ENCODE measurements at places on chromosomes 1 and 21.
A peak's percentile ranks its signal among the peaks of the same experiment; 100 is the strongest.

GRCh38 chr1:234827181-234827580, 217.2 kb upstream of the IRF2BP2 start:
- DNase-seq: no peak

DNA sequence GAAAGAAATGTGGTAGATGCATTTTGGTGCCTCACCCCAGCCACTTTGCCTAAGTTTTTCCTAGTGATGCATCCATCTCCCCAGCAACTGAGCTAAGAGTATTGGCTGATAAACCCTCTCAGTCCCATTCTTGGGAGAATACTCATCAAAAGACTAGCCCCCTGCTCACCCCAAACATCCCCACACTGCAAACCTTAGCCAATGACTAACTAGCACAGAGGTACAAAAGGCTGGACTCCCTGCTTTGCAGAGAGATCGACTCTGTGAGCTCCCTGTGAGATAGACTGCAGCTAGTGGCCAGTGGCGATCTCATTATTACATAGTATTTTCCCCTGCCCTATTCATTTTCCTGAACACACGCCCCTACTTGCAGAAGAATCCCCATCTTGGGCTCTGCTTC, 155.3 kb downstream of the HHIPL2 start:
- DNase-seq: no peak

DNA sequence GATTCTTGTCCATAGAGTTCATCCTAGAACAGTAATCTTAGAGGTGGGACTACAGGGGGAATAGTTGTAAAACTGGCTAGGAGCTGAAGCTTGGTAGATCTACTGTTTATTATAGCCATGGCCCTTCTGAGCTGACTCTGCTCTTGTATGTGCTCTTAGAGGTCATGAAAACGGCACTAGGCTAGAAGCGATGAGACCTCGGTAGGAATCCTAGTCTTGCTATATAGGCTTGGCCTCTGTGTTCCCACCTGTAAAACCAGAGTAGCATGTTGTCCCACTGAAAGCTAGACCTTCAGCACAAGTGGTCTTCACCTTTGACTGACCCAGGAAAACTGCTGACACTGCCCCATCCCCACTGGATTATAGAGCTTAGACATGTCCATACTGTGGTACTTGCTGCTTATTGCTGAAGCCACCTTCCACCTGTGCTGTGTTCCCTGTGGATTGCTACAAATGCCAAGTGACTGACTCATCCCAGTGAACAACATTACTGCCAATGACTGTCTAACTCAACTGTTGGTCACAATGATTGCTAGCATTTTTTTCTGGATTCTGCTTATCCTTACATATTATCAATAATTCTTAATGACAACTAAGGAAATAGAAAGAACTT, 23.0 kb upstream of the PIGC start:
- no peak for DNase-seq

DNA sequence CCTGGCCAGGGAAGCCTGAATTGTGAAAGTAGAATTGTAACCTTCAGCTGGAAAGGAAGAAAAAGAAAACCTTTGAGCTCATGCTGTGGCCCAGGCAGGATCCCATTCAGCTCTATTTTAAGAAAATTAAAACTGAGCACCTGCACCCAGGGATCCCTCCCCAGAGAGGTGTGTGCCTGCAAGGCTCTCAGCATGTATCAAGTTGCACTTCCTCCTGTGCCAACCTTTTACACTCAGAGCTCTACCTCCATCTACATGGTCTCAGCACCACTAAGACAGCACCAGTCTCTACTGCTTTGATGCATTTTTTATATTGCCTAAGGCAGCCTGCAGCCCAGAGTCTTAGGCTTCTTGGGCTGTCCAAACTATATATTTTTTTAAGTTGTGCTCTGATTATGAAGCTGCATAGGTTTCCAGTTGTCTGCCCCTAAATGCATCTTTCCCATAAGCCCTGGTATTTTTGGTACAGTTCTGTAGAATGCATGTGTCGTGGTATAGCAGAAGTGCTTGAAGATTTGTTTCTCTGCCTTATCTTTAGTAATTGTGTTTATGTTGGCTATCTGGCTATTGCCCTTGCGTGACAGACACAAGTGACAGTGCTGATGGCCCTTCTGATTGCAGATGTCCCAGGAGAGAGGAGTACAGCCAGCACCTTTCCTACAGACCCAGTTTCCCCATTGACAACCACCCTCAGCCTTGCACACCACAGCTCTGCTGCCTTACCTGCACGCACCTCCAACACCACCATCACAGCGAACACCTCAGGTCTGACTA, 63.1 kb downstream of the PTPRC start:
- DNase-seq: no peak

GRCh38 chr1:156394835-156395461, 25.9 kb downstream of the RHBG start:
- DNase-seq: no peak

DNA sequence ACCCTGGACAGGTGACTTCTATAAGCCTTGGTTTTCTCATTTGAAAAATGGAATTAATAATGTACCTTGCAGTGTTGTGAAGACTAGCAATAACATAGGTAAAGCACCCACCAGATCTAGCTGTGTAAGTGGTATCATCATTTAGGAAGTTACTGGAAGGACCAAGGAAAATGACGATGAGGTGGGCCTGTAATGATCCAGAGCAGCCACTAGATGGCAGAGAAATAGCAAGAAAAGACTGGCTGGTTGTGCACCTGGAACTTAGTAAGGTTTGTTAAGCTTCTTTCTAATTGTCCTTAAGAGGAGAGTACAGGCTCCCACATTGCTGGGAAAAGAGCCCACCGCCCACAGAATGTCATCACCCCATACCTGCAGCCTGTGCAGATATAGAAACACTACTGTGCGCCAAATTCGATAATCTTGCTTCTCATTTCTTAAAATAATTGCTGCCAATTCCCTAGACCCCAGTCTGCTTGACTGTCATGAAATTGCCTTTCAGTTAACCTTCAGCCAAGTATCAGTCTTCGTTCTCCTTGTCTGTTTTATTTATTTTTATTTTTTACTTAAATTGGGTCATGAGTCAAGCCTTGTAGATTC, 37.2 kb downstream of the WNT4 start:
- no peak for DNase-seq

DNA sequence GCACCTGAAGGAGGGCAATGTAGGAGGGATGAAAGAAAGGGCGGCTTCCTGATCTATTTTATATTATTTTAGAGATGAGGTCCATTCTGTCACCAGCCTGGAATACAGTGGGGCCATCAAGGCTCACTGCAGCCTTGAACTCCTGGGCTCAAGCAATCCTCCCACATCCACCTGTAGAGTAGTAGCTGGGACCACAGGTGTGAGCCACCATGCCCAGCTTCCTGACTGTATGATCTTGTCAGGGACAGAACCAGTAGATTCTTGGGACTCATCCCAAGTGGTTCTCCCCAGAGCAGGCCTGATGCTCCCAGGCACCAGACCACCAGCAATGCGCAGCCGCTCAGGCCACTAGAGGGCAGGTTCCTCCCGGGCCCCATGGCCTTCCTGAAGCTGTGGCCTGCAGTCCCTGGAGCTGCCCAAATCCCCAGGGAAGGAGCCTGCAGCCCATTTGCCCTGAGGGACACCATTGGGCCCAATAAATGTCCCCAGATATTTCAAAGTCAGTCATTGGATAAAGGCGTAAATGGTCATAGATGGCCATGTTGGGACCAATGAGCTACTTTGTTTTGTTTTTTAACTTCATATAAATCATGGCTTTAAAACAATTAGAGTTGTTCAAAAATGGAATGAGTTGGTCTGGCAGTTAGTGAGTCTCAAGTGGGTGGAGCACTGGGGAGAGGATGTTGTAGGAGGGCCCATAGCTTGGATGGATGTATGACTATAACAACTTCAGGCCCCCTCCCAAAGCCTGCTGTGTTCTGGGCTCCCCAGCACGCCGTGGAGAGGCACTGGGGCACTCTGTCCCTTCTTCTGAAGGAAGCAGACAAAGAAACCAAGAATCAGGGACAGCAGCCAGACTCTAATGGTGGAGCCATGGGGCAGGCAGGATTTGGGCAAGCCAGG, 44.7 kb upstream of the GOLT1A start:
- peak; percentile 32 for DNase-seq

GRCh38 chr1:22738522-22738921, 27.9 kb downstream of the EPHB2 start:
- DNase-seq: no peak

DNA sequence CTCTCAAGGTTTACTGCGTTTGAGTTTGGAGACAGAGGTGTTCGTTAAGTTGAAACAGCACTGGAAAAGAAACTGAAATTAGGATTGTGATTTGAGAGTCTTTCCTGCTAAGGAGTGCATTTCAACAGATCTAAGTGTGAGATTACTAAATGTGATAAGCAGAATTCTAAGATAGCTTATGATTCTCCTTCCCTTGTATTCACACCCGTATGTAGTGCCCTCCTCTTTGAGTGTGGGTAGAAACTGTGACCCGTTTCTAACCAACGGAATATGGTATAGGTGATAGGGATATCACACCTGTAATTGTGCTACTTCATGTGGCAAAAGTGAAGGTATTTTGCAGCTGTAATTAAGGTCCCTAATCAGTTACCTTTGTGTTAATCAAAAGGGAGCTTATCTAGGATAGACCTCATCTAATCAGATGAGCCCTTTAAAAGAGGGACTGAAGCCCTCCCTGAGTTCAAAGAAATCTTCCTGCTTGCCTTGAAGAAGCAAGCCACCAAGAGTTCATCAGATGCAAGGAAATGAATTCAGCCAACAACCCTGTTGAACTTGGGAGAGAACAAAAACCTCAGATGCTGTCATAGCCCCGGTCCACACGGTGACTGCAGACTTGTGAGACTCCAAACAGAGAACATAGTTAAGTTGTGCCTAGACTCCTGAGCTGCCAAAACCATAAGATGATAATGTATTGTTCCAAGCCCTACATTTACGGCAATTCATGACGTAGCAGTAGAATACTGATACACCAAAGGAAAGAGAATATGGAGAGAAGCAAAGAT, 12.6 kb upstream of the IL12RB2 start:
- DNase-seq: no peak

GRCh38 chr1:185696422-185697150, 37.6 kb upstream of the HMCN1 start:
- no peak for DNase-seq

DNA sequence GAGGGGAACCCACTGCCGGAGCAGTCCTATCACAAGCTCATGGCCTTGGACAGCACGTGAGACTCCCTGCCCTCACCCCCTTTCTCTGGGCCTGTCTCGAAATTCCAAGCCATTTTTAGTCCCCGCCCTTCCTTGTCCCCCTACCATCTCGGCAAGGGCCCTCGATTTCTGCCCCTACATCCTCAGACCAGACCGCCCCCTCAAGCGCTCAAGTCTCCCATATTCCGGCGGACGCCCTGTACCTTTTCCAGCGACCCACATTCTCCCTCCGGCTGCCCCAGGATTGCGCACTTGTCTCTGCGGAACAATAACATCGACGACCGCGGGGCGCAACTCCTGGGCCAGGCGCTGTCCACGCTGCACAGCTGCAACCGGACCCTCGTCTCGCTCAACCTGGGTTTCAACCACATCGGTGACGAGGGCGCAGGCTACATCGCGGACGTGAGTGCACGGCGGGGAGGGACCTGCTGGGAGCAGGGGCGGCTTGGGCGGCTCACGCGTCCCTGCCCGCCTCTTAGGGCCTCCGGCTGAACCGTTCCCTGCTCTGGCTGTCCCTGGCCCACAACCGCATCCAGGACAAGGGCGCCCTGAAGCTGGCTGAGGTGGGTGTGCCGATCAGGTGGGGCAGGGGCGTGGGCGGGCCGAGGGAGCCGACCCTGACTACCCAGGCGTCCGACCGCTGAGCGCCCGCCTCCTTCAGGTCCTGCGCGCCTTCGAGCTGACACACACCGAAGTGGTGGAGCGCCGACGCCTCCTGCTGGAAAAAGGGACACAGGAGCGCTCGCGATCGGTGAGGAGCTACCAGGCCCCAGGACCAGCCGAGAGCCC, 7.0 kb downstream of the LRRC71 start:
- peak; percentile 66 for DNase-seq

DNA sequence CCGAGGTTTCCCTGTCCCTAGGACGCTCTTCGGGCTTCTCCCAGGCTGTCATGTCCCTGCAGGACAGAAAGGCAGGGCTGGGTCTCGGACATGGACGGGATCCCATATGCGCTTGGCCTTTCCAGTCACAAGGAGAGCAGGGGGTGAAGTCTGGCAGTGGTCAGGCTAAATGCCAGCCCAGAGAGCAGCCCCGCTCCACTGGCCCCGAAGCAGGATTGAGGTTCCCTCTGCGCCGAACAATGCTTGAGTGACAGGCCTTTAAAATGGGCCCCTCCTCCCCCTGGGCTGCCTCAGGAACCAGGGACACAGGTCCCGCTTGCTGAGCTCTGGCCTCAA, 12.7 kb downstream of the DRAXIN start:
- DNase-seq: no peak

DNA sequence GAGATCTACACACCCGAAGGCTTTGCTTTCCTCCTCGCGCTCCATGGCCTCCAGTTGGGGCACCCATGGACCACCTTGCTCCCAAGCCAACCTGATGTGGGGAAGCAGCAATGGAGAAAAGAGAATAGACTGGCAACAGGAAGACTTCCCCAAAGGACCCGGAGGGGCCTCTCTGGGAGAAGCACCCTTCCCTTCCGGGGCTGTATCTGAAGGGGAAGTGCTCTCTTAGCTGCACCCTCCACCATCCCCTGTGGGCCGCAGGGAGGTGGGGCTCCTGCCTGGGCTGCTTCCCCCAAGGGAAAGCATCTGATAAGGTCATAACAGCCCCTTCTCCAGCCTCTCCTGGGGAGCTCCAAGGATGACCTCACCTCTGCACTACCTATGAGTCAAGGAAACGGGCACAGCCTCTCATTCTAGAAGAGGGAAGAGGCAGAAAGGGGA, 100.2 kb downstream of the RIPK4 start:
- no peak for DNase-seq
